Stimulated activated CD4-positive, alpha-beta T cell treated with anti-CD3 and anti-CD28 coated beads, Interleukin-1b, Interleukin-23, amount 100 ng/mL, for 4 hours (primary cell): ENCODE measurements at places on chromosomes 13 and 19.

- no peak for DNase-seq
Observed at GRCh38 chr13:96982672-96983071, 11.6 kb downstream of the OXGR1 start.

GRCh38 chr13:43805071-43805468 is 18.3 kb upstream of the ENOX1 start:
- DNase-seq = no peak

DNA sequence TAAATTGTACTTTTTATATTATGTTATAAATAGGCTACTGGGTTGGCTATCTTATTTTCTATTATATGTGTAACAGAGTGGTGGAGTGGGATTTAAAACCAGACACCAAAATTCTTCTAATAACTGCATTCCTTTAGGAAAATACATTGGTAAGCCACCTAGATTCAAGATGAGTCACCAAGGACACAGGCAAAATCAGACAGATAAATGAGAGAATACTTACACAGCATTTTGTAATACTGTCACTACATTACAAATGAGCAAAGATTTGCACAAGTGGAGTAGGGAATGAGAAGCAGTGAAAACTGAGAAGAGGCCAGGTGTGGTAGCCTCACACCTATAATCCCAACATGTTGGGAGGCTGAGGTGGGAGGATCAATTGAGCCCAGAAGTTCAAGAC is 6.2 kb upstream of the SPART start:
- DNase-seq = no peak

DNA sequence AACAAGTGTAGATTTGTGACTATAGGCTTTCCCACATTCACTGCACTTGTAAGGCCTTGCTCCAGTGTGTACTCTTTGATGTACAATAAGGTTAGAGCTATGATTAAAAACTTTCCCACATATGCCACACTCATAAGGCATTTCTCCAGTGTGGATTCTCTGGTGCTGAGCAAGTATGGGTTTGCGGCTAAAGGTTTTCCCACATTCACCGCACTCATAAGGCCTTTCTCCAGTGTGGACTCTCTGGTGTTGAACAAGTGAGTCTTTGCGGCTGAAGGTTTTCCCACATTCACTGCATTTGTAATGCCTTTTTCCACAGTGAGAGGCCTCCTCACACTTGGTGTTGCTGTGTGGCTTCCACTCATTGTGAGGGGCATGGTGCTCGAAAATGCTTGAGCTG is 3.7 kb downstream of the ZNF772 start:
- DNase-seq = no peak

GRCh38 chr19:3804429-3804828 is 18.2 kb upstream of the MATK start:
- no peak for DNase-seq

GRCh38 chr19:51311351-51312257 is at the start of gene IGLON5:
Gene IGLON5 (plus strand): TSS chr19:51311644. CDS start chr19:51311848, 204 bp downstream.
- DNase-seq = no peak

DNA sequence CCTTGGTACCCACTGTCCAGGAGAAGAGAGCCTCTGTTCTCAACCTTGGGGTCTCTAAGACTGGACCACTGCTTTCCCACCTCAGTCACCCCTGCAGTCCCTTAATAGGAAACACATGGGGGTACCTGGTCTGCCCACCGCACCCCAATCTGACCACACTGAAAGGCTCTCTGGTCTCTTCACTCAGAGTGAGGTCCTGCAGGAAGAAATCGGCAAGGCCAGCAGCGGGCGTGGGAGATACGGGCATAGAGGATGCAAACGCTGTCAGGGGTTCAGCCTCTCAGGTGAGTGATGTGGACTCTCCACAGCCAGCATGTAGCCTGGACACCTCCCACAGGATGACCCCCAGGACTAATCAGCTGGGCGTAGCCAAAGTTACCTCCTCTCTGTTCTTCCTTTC is 3.5 kb downstream of the SIGLEC9 start:
- DNase-seq = no peak
